ENCODE measurements at places on chromosomes 7 and 10.

DNA sequence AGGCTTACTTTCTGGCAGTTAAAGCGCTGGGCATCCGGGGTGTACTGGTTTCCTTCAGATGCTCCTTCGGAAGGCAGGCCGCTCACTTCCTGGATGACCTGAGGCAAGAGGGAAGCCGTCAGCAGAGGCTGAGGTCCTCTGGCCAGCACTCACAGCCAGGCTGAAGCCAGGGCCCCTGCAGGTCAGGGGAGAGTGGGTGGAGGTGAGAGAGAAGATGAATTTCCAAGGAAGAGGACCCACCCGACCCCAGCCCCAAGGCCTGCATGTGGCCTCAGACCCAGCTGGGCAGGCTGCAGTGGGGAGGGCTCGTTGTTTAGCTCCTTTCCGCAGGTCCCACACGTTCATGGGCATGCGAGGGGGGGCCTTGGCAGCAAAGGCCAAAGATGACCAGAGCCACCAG is 71.3 kb downstream of the VWA2 start:
- DNase-seq, result no peak

- no peak for DNase-seq
These were observed 52.9 kb downstream of the CLEC2L start for GRCh38 chr7:139576179-139576973.

DNA sequence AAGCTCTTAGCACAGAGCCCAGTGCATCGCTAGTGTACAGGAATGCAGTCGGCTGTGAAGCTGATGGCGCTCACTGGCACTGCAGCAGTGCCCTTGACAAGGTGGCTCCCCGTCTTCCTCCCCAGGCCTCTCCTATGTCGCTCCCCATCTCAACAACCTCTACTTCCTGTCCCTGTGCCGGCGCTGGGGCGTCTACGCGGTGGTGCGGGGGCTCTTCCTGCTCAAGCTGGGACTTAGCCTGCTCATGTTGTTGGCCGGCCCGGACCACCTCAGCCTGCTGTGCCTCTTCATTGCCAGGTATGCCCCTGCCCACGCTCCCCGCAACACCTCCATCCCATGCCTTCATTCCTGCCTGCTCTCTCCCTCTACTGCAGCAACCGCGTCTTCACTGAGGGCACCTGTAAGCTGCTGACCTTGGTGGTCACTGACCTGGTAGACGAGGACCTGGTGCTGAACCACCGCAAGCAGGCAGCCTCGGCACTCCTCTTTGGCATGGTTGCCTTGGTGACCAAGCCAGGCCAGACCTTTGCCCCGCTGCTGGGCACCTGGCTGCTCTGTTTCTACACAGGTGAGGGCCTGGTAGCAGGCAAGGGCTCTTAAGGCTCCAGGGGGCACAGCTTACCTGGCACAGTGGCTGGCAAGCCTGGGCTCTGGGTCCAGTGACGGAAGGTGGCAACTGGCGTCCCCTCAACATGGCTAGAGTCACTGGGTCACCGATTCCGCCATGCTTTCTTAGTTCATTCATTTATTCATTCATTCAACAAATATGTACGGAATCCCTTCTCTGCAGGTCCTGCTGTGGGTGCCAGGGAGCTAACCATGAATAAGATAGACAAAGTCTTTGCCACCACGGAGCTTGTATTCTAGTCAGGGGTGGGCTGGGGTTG is 22.3 kb upstream of the C10orf95 start:
- no peak for DNase-seq

DNA sequence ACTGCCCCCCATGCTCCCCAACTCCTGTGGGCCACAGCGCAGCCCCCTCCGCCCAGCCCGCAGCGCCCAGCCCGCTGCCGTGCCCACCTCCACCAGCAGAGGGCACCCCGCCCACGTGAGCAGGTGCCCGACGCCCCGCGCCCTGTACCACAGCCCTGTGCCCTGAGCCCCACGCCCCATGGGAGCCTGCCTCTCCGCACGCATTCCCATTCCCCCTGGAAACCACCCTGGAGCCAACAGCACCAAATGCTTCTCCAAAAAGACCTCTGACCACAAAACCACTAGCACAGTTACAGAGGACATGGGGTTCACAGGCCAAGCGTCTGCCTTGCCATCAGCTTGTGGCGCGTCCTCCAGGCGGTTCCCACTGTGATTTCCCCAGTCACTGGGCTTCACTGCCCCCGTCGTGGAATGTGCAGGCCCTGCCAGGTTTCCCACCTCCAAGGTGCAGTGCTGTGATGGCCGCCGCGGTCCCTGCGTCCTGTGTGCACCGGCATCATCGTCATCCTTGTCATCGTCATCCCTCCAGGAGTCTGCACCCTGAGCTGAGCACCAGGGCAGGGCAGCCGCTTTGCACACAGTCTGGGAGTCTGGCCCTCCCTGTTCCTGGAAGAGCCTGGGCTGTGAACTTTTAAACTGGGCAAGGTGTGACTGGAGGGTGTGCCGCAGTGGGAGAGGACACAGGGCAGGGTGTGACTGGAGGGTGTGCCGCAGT is 61.7 kb downstream of the PWWP2B start:
- DNase-seq, result peak; percentile 36

DNA sequence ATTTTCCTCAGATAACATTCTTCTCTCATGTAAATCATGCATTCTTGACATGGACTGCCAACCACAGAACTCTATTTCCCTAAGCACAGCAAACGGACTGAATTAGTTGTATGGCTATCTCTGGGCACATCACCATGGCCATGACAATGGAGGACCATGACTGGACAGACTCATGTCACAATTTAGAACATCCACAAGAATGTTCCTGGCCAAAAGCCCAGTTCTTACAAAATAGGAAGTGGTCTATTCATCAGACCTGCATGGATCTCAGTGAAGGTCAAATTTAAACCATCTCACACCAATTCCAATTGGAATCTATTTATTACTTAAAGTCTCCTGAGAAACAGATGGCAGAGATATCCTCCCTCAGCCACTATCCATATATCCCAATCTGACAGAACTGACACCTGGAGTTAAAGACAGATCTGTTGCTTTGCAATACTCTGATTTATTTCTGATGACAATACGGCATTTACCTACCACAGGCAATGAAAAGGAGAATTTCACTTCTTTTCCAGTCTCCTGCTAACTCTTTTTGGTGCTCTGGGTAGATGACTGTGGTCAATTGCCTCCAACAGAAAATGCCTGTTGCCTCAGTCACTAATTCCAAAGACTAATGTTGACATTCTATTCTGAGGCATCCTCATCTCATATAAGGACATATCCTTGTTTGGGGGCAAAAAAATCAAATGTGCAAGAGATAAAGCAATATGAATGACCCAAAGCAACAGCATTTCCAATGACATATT is 254.8 kb downstream of the HTR7 start:
- no peak for DNase-seq

All from GM12865 (cell line).